ENCODE measurements at places on chromosomes 4 and X.

DNA sequence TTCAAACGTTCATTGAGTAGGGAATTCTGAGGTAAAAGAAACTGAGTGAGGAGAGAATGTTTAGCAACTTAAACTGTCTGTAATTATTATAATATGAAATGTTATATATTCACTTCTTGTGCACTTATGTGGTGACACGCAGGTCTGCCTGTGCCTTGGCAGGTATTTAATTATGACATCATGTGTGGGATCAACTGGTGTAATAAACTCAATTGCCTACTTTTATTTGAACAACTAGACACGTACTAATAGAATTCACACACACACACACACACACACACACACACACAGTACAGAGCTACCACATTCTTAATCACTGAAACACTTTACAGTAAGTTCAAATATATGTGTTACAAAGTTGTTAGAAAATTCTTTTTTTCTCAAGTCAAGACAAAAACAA, 20.7 kb upstream of the SLC25A31 start:
- H3K27ac ChIP-seq: no peak overlapping the region
- no peak overlapping the region for H3K4me3 ChIP-seq
- peaks cover 13% of the 10 kb centered on the region for H3K36me3 ChIP-seq
- no peaks in the 10 kb centered on the region for H3K4me1 ChIP-seq
- no peaks in the 10 kb centered on the region for H3K27me3 ChIP-seq

- H3K36me3 ChIP-seq: no peaks in the 10 kb centered on the region
- no peaks in the 10 kb centered on the region for H3K27me3 ChIP-seq
- peak; percentile 30 for DNase-seq
- H3K4me1 ChIP-seq: peaks cover 32% of the 10 kb centered on the region
- no peak overlapping the region for H3K4me3 ChIP-seq
- H3K27ac ChIP-seq: peak overlapping the region; percentile 86
Measured at GRCh38 chr4:8330821-8331574, 61.4 kb downstream of the HTRA3 start.

DNA sequence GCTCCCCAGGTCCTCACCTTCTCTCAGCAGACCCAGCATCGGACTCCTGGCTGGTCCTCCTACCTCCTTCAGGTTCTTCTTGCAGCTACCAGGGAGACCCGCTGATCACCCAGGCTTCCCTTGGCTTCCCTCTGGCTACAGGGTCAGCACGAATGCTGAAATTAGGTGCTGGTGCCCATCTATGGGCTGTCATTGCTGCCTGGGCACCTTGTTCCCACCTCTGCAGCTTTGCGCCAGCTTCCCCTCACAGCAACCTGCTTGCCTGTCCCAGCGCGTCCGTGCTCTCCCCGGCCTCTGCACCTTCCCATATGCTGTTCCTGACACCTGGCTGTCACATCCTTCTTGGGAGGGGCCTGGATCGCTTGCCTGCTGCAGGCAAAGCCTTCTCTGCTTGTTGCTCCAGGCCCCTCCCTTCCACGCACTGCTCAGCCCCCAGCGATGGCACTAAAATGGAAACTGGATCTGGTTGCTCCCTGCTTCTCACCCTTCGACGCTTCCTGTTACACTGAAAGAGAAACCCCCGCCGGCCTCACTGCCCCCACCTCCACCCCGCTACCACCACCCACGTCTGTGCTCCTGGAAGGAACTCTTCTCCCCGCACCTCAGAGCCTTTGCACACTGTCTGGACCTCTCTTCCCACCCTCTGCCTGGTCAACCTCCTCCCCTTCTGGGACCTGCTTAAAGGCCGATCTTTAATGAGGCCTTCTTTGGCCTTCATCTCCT, 22.2 kb downstream of the C4orf50 start:
- no peak overlapping the region for H3K27ac ChIP-seq
- no peak overlapping the region for H3K4me3 ChIP-seq
- H3K4me1 ChIP-seq: no peaks in the 10 kb centered on the region

GRCh38 chrX:46601283-46601682, 27.7 kb downstream of the CHST7 start:
- no peaks in the 10 kb centered on the region for H3K27me3 ChIP-seq
- H3K4me3 ChIP-seq: no peak overlapping the region
- no peak for DNase-seq
- no peaks in the 10 kb centered on the region for H3K36me3 ChIP-seq

DNA sequence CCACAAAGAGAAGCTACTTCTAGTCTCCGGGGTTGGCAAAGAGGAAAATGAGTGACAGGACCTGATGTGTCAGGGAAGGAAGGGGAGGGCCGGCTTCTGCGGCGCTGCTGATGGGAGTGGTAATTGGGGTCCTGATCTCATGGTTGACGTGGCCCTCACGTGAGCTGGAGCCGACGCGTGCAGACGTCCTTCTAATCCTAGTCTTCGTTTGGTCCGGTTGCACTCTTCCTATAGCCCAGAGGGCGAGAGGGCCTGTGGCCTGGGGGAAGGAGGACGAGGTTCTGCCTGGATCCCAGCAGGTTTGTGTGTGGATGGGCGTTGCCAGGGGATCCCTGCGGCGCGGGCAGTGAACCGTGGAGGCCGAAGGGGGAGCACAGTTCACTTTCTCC, at the start of gene ARMCX1:
Gene ARMCX1 (plus strand): TSS at position 186 of the 389 bp plus-strand sequence. CDS start 2,384 bp downstream, outside the sequence.
- peak within 1 kb of the TSS; percentile 80 for H3K4me3 ChIP-seq
- H3K27ac ChIP-seq: peak within 1 kb of the TSS; percentile 84
- no peaks in the 10 kb centered on the region for H3K4me1 ChIP-seq
- DNase-seq: peak; percentile 11
- no peaks in the 10 kb centered on the region for H3K27me3 ChIP-seq
